ENCODE measurements at places on chromosomes 13 and 19.

- ATAC-seq, result no peak
These were observed 18.9 kb upstream of the FOSB start for GRCh38 chr19:45448887-45449299.

- ATAC-seq, result no peak
These were observed 13.8 kb downstream of the HRC start for GRCh38 chr19:49141352-49141751.

DNA sequence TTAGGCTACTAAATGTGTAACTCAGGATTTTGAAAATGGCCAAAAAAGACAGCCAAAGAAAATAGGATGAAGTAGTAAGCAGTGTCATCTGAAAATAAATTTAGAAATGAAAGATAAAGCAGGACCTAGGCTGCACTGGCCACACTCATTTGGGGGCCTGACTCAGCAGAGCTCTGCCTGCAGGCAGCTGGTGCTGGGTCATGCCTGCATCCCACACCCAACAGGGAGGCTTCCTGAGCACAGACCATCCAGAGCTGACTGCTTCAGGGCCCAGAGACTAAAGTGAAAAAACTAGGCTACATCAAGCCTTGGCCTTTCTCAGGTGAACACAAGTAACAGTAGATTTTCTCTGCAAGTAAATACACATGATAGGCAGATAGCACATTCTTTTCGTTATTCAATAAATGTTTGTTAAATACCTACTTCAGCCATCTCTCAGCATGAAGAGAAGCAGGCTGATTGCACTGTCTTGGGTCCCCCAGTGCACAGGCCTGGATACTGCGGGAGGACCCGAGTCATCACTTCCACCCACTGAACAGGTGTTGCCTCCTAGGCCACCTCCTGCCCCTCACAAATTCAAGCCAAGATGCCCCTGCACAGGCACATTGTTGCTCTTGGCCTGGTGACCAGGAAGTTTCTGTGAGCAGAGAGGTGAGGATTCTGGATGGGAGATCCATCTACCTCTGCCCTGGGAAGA is 284.0 kb downstream of the OXGR1 start:
- no peak for ATAC-seq

DNA sequence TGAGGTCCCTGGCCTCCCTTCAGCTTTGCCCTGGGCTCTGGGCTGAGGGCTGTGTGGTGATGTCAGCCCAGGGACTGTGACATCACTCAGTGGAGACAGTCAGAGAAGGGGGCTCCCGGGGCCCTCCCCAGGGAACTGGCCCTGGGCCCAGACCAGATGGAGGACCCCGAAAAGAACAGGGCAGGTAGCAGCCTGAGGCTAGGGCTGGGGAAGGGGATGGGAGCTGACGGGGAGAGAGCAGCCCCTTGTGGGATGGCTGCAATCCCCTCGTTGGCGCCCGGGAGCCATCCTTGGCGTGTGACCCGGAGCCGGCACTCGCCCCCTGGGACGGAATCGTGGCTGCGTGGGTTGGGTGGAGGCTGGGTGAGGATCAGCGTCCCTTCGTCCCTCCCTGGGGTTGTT is 13.6 kb downstream of the CSNK1G2 start:
- ATAC-seq, result no peak

- ATAC-seq, result no peak
These were observed 51.6 kb downstream of the SERP2 start for GRCh38 chr13:44425041-44425814.

DNA sequence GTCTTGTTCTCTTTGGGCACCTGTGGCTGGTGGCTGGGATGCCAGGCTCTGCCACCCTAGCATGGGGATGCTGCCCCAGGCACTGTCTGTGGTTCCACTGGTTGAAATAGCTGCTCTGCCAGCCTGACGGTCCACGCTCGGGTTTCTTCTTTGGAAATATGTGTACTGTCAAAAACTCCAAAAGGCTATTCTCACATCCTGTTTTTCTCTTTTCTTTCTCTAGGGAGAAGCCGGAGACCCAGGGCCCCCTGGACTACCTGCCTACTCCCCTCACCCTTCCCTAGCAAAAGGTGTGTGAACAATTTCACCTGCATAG is 115.0 kb downstream of the RAB20 start:
- no peak for ATAC-seq

DNA sequence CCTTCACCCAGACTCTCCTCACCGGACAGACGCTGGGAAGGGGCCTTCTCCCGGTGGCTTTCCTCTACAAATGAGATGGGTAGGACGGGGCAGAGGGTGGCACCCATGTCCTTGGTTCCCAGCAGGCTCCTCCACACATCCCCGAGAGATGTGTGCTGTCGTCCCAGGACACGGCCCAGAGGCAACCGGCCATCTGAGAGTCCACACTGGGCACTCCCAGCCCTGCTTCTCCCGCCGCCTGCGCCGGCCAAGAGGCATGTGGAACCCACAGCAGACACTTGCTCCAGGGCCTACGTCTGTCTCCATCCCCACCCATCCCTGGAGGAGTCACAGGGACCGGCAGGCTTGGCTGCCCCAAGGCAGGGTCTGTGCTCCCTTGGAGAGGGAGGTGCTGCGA is 179.9 kb downstream of the KDM4B start:
- no peak for ATAC-seq

DNA sequence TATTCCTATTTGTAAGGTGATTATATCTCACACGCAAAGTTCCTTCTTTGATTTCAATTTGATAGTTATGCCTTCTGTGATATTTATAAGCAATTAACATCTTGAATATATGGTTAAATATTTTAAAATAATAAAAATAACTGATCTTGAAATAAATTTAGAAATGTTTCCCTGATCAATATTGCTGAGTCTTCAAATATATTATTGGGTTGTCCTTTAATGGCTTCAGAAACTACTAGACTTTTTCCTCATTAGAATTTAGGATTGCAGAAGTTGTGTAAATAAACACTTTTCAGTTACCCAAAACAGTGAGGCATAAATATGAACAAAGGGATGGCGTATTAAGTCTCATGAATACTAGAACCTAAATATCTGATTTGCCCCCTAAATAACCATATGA is 252.3 kb upstream of the PRR20A start:
- ATAC-seq, result no peak

GRCh38 chr13:111662451-111662850 is 342.0 kb downstream of the TEX29 start:
- ATAC-seq, result no peak

GRCh38 chr13:41490371-41491015 is 33.1 kb downstream of the RGCC start:
- ATAC-seq, result no peak

DNA sequence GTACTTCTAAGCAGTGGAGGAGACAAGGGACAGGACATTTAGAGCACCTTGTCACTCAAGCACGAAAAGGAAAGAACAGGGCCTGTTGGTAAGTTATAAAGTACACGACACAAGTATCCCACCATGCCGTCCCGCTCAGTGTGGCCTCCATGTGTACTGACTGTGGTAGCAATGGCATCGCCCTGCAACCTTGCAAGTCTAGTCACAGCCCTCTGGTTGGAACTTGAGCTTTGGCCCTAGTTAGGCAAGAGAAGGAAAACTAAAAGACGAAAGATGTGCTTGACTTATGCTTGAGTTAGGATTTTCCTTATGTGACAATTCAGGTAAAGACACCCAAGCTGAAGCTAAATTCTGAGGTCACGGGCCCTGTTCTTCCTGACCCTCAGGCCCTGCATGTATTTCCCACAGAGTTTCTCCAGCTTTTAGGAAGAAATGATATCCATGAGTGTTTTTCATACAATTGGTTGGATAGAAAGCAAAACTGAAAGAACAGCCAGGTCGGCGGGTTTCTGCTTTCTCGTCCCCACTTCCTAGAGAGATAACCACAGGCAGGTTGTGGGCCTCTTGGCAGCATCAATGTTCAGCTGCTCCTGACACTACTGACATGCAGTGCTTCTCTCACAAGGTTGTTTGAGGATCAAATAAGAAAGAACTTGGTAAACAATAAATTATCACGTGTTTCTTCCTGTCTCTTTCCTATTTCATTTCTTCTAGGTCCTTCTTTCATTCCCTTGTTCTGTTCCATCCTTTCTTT is 216.2 kb downstream of the IRS2 start:
- ATAC-seq, result no peak

DNA sequence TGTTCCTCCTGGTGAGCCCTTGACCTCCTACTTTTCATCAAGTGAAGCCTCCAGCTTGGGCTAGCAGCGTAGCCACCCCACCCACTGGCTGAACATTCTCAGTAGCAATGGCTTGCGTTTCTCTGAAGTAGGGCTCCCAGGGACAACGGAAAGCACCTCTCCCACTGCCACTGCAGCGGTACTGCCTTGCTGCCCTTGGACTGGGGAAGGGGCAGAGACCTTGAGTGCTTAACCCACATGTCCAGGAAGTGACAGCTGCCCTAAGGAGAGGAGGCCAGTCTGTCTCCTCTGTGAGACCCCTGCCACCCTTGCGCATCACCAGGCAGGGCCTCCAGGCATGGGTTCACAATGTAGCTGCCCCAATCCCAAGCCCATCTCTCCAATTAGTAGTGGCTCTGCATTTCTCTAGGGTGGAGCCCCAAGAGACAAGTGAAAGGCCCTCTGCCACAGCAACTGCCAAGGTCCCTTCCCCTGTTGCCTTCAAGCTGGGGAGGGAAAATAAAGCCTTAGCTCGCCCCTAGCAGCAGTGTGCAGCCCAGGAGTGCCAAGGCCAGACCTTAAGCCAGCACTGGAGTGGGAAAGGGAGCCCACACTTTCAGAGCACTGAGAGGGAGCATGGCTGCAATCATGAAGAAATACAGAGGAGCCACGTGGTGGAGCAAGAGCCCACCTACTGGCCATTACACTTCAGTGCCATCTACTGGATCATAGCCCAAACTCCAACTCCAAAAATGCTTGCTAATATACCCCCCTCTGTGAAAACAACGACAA is 175.9 kb upstream of the TRPC4 start:
- ATAC-seq, result no peak

DNA sequence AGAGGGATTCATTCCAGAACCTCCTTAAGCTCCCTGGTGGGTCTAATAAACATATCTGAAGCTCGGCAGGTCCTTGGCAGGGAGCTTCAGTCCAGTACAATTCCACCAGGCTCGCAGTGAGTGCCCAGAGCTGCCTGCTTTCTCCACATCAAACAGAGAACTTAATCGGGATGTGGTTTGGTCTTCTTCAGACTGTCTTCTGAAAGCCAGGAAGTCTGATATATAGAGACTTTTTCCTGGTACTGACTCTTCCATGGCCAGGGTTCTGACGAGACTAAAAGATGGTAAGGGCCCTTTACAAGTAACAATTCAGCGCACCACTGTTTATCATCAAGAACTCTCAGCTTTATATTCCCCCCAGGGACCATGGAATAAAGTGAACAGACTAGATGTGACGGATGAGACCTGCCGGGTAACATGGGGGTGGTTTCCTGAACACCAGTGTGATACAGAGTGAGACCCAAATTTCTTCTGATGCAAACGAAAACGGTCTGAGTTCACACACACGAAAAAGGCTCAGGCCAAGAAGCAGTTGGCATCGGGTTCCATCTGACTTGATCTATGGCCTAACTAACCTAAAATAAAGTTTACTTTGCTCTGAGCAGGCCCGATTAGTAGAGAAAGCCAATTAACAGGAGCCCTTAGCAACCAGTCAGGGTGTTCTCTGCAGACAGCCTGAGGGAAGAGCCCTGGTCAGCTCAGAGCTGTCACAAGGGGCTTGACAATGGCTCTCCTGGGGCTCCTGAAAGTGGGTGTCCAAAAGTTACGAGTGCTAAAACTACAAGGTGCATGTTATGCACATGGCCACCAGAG is 29.0 kb downstream of the RANBP3 start:
- no peak for ATAC-seq

- ATAC-seq, result no peak
These were observed 7.5 kb upstream of the FUT5 start for GRCh38 chr19:5877882-5878281.

DNA sequence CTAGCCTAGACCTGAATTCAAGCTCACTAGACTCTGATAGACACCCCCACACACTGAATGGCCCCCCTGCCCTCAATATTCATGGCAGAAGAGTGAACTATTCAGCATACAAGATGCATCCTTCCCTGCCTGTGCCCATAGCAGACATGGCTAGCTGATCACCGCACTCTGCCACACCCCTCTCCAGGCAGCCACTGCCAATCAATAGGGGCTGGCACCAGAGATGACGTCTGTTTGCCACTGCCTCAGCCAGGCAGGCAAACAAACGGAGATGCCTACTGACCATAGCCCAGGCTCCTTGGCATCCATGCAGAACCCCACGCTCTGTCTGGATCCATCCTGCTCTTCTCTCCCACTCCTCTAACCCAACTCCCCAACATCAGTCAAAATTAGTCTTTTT is 13.8 kb upstream of the NPAS1 start:
- ATAC-seq, result no peak
